ENCODE measurements at places on chromosomes 16 and 17.

GRCh38 chr16:75105306-75106061 lies 11.1 kb downstream of the LDHD start:
- no peak for DNase-seq

- no peak for DNase-seq
Measured at GRCh38 chr16:72884573-72884972, 163.4 kb downstream of the ZFHX3 start.

DNA sequence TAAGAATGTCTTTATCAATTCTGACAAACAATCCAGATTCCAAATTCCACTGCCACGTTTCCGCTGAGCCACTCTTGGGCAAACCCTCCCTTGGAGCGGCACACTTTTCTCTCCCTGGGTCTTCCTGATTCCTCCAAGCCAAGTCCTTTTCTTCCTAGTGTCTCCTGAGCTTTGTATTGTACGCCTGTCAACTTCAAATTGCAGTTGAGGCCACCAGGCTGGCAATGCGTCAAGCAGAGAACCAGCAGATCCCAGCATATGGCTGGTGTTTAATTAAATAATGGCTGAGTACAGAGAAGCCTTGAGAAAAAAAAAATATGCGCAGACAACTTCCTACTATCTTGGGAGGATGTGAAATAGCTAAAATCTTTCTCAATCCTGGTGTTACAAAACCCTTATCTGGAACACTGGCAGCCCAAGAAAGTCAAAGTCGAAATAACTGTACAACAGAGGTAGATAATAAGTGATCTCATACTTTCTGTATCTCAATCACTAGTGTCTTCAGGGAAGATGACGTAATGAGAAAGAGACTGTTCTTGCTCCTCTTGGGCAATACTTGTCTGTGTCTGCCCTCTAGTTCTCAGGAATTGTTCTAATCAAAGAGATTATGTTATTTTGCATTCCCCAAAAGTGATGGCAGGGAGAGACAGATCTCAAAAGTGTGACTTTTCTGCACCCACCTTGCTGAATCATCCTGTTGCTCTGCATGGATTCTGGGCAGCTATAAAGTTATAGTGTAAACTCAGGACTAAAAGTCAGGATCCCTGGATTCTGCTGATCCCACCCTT lies 15.0 kb downstream of the SMIM36 start:
- no peak for DNase-seq

GRCh38 chr16:86076606-86077005 lies 177.6 kb downstream of the IRF8 start:
- no peak for DNase-seq

DNA sequence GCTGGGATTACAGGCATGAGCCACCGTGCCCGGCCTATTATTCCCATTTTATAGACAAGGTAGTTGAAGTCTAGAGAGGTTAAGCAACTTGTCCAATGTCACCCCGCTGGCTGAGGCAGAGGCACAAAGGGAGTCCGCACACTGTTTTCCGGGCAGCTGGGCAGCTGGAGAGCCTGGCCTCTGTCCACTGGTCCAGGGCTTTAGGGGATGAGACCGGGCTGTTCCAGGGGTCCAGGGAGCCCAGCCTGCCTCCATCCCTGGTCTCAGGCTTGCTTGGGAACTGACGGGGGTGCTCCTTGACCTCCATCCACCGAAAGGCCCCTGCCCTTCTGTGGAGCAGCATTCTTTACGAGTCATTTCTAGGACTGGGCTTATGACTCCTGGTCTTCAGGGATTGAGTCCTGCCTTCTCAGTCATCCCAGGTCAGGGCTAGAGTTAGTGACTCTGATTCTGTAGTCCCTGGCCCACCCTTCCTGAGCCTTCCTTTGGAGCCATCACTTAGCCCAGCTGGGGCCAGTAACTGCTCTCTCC lies 37.5 kb downstream of the SOCS3 start:
- DNase-seq = no peak

DNA sequence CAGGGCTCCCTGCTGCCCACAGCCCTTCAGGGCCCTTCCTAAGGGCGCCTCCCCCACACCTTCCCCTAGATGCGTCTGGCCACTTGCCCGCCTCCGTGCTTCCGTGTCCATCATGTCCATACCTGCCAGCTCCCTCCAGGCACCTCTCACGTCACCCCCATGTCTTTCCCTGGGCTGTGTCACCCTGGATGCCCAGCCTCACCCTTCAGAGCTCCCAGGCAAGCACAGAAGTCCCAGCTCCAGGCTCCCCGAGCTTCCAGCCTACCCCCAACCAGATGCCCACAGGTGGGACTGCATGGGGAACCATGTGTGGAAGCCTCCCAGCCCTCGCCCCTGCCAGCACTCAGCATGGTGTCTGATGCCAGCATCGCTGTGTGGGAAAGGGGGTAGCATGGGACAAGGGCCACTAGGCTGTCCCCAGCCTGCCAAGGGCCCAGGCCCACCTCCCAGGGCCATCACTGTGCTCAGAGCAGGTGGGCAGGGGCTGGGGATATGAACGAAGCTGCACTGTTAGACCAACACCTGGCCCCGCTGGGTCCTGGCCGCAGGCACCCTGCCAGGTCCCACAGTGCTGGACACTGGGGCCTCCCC lies 1.9 kb upstream of the AXIN1 start:
- no peak for DNase-seq

GRCh38 chr16:8828541-8829165 lies 31.0 kb downstream of the PMM2 start:
- no peak for DNase-seq

- DNase-seq = peak; percentile 57
Measured at GRCh38 chr17:50517504-50518383, 9.5 kb downstream of the MYCBPAP start.

GRCh38 chr16:87117936-87118335 lies 199.3 kb downstream of the C16orf95 start:
- no peak for DNase-seq

DNA sequence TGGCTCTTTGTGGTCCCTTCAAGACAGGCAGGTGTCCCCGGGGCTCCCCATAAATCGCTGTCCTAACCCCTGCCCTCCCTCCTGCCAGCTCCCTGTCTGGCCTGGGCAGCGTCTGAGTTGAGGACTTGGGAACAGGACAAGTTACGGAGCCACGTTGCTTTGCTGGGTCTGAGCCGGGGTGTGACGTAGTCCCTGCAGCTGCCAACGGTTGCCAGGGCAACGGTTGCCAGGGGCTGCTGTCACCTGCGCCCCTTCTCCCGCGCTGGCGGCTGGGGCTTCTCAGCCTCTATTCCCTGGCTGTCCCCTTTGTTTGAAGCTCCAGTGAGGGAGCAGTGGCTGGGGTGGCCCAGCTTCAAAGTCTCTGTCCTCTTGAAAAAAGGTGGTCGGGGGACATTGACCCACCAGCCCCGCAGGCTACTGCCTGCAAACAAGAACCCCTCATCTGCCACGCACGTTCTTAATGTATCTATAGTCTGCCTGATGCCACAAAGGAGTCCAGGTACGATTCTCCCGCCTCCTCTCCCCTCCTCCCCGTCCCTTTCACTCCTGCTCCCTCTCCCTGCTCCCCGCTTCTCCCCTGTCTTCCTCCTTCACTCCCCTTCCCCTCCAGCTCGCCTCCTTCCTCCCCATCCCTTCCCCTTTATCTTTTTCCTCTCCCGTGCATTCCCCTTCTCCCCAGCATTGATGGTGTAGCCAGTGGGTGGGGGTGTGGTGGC lies 10.9 kb downstream of the ADGRG1 start:
- peak; percentile 95 for DNase-seq

DNA sequence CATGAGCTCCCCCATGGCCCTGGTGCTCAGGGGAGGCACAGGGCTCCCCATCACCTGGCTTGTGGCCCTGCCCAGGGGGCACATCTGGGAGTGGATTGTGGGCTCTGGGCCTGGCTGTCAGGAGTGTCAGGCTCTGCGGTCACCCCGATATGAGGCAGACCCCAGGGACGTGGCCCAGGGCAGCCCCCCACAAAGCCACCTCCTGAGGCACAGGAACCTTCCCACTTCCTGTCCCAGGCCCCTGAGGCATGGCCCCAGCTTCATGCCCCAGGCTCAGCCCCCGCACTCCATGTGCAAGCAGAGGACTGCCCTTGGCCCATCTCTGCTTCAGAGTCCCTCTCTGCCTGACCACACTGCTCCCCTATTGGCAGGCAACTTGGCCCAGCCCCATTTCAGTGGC lies 160.3 kb downstream of the PCTP start:
- DNase-seq = no peak

DNA sequence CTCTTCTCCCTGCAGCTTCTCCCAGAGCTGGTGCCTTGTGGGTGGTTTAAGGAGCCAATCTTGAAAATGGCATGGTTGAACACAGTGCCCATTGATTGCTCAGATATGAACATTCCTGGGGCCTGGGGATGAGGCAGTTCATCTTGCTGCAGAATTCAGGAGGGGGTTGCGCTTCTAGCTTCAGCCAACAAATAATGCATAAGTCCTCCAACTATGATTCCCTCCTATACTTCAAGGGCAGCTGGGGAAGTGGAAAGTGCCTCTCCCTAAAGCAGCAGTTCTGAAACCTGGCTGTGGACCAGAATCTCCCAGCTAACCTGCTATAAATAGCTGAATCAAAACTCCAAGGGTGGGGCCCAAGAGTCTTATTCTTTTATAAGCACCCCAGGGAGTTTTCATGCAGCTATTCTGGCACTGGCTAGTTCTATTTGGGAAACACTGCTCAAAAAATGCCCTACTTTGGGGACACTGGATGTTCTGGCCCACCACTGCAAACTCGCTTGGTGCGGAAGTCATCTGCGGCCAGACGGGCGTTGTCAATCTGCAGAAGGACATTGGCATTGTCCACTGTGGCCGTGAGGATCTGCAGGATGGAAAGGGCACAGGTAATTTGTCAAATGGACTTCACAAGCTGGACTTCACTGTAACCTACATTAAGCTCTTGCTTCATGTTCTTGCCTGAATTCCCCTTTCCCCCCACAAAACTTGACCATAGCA lies 130.3 kb downstream of the CCDC144A start:
- no peak for DNase-seq

- no peak for DNase-seq
Measured at GRCh38 chr16:19432429-19432828, 14.7 kb downstream of the TMC5 start.

- peak; percentile 66 for DNase-seq
Measured at GRCh38 chr17:43940630-43941029, 1.6 kb downstream of the PPY start.

DNA sequence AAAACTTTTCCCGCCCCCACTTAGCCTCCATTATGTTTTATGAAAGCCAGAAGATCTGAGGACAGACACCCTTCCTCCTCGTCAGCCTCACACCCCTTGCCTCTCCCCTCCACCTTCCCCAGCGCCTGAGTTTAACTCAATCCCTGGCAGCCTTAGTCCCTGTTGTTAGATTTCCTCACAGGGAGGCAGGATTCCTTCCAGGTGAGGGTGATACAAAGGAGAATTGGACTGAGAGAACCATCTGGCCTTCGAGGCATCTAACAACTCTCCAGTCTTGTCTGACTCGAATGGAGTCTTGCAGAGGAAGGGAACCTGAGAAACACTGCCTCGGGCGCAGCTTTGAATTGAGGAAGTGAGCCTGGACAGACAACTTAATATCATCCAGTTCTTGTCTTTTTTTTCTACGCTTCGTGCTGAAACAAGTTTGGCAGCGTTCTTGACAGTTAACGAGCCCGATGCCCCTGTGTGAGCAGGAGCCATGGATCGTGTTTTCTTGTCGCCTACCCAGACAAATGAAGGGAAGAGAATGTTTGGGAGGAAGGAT lies 1.3 kb upstream of the ZNF768 start:
- no peak for DNase-seq

- no peak for DNase-seq
Measured at GRCh38 chr17:20256144-20256543, 211.2 kb downstream of the LGALS9B start.

- DNase-seq = no peak
Measured at GRCh38 chr16:379183-379960, 2.4 kb downstream of the PGAP6 start.

DNA sequence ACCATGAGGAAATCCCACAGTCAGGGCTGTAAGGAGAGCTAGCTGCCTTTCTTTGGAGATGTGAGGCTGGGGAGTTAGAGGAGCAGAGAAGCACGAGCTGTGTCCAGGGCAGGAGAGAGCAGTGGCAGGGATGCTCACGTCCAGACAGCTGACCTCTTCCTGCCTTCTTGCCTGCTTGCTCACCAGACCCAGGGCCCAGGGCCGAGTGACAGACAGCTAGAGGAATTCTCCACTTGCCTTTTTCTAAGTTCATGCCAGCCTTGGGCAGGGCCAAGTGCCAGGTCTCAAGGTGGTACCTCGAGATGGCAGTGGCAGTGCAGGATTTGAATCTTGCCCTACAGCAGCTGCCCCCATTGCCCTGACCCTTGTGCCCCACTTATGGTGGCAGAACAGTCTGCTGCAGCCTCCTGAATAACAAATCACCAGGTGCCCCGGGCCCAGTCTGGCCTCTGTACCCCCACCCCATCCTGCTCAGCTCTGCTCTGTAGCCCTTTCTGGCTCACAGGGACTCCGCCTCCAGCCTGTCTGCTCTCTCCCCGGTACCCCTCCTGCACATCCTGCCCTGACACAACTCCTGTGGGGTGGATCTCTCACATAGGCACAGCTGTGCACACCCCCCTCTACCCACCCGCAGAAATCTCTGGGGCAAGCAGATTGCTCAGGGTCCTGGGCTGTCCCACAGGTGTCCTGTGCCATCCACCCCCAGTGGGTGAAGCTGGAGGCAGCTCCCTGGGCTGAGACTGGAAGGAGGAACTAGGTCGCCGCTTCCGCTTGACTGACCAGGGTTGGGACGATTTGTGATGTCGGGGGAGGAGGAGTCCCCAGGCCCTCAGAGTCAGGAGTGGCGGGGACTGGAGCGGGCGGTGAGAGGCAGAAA lies 25.9 kb downstream of the GRIN2C start:
- DNase-seq = peak; percentile 94

DNA sequence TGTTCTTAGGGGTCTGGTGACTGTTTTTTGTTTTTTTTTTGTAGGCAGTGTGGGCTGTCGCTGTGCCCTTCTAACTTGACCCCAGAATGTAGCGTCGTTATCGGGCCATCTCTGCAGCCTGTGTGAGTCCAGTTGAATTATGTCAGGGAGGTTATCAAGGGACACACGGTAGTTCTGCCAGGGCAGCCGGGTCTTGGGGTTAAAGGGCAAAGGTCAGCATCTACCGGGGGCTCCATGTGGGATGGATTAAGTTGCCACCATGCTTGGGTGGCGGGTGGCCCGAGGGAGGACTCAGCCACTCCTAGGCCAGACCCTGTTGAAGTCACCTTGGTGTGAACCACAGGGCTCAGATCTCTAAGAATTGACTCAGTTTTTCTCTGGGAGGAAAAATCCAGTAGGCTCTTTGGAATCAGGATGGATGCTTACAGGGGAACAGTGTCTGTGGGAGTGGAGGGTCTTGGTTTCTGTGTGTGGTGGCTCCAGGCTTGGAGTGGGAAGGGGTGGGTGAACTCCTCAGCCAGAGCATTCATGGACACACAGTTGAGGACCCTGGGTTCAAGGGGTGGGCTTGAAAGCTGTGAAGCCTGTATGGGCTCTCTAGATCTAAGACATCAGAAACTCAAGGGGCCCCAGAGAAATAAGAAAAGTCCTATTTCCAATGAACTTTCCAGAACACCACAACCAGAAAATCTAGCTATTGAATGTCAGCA lies 191.7 kb downstream of the IRF8 start:
- DNase-seq = no peak
